ENCODE measurements at places on chromosomes 2 and 18. TPM values are rescaled to one million over a fixed set of nuclear protein-coding genes. Genes with fewer than 3 reads are reported as not detected.

UPP2 gene
- total RNA-seq = not detected

CTNNA2 gene
- not detected for total RNA-seq

PEX13 gene
- 23.6 TPM for total RNA-seq

MATN3 gene
- total RNA-seq = 2.3 TPM

SESTD1 gene
- 10.3 TPM for total RNA-seq

CNTNAP5 gene
- total RNA-seq = not detected

SP5 gene
- total RNA-seq = not detected

ZNF24 gene
- 28.9 TPM for total RNA-seq

IL36B gene
- not detected for total RNA-seq

ASB18 gene
- not detected for total RNA-seq

WDR33 gene
- 15.8 TPM for total RNA-seq

GALR1 gene
- not detected for total RNA-seq

TIGD1 gene
- 5.4 TPM for total RNA-seq

CYP1B1 gene
- total RNA-seq = 70.2 TPM

SPEG gene
- total RNA-seq = 9.9 TPM

C2orf80 gene
- not detected for total RNA-seq

MAPRE2 gene
- 23.2 TPM for total RNA-seq

CCDC68 gene
- 18.3 TPM for total RNA-seq

DSG1 gene
- not detected for total RNA-seq

RGPD6 gene
- 26.2 TPM for total RNA-seq

CYP26B1 gene
- total RNA-seq = under 0.01 TPM

SEC11C gene
- total RNA-seq = 19.3 TPM

USP34 gene
- 95.9 TPM for total RNA-seq

EMILIN2 gene
- total RNA-seq = 15.0 TPM

All from placental pericyte (primary cell).